ENCODE measurements at places on chromosomes 11 and 22.

- no peak for DNase-seq
Observed at GRCh38 chr11:129943036-129943435, 47.7 kb upstream of the NFRKB start.

DNA sequence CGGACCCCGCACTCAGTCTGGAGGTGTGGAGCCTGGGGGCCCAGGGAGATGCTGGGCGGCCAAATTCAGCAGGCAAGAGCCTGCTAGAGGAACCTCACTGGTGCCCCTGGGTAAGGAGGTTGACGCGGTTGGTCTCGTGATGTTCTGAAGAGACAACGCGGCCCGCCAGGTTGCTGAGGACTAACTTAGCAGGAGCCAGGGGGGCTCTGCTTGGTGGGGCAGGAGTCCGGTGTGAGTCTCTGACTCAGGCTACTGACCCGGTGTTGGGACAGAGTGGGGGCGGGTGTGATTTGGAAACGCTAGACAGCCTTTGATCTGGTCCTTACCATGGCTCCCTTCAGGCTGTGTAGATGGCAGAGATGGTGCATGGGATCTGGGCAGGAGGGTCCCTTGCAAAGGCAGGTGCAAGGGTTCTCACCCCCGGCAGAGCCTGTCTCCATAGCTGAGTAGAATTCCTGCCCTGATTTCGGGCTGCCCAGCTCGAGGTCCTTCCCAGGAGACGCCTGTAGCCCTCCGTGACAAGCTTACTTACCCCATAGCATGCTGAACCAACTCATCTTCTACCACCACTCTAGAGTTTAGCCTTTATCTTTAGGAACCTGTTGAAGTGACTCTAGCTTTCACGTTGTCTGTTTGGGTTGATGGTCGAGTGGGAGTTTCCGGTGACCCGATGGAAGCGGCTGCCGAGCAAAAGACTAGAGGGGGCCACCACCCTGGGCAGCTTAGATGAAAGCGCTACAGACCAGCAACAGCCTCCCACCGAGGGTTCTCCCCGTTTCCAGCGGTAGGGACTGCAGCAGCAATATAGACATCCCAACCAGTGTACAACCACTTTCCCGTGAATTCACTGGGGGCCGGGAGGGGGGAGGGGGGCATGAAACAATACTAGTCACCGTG lies 38.4 kb downstream of the KCNC1 start:
- DNase-seq = no peak

DNA sequence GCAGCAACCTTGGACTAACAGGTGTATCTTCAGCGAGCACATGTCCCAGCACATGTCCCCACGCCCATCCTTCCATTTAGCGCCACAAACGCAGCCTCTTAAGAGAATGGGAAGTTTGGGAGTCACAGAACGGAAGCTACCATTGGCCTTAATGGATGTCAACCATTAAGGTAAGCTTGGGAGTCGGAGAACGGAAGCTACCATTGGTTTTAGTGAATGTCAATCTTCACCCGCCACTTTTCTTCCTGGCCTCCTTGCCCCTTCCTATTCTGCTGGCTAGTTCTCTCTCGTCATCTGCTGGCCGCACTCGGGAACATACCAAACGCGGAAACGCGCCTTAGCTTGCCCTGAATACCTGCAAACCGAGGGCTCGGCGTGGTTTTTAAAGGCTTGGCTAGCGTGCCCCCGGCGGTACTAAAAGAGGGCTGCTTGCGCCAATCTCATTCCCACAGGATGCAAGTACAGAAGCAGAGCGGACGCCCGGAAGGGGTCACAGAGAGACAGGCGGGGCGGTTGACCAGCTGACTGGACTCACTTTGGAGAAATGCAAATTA lies 24.3 kb downstream of the GLYATL1 start:
- DNase-seq = no peak

GRCh38 chr22:41856469-41856868 lies 23.6 kb downstream of the SREBF2 start:
- DNase-seq = no peak

GRCh38 chr22:41780746-41781505 lies 19.6 kb upstream of the CCDC134 start:
- peak; percentile 64 for DNase-seq

DNA sequence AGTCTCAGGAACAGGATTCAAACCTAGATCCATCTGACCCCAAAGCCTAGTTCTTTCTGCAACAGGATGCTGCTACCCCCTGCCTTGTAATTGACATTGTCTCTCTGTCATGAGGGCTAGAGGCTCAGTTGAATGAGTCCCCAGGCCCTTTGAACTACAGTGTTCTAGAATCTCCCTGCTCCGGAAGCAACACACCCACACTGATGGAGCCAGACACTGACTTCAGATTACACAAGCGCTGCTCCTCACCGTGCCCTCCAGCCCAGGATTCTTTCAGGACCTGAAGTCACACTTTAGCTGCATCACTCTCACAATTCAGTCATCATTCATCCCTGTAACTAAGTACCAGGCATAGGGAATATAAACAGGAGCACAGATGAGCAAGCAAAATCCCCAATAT lies 69.6 kb downstream of the RAB30 start:
- DNase-seq = no peak

DNA sequence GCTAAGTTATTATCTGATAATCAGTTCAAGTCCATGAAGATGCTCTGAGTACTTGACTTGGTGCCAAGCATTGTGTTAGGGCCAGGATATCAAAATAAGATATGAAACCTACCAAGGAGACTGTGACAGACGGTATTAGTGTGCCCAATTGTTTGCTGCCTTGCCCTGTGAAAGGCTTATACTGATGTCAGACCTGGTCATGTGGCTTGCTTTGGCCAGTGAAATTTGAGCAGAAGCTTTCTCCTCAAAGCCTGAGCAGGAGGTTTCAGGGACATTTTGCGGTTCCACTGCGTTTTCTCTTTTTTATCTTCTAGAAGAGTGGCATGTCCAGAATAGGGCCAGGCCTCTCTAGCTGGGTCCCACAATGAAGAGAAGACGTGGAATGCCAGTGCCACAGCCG lies 15.8 kb upstream of the PKNOX2 start:
- DNase-seq = no peak

GRCh38 chr22:29309332-29310064 lies 3.0 kb downstream of the GAS2L1 start:
- DNase-seq = no peak

GRCh38 chr11:120149246-120149645 lies 11.3 kb upstream of the TRIM29 start:
- DNase-seq = no peak

GRCh38 chr22:47327241-47327640 lies 564.8 kb downstream of the TBC1D22A start:
- DNase-seq = no peak

DNA sequence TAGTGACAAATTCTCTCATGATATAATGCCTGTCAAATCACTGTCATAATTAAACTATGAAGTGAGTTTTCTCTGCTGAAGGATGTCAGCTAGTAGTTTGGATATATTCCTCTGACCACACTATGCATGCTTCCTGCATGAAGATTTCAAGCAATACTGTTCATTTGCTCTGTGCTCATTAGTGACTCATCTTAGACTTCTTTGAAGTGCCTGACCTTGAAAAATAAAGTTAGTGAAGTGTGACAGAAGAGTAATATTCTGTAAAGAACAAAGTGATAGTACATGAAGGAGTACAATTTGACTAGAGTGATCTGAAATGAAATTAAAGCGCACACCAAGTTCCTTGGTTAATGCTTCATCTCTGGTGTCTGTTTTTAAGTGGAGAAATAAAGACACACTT lies 629.5 kb upstream of the ANO3 start:
- DNase-seq = no peak

DNA sequence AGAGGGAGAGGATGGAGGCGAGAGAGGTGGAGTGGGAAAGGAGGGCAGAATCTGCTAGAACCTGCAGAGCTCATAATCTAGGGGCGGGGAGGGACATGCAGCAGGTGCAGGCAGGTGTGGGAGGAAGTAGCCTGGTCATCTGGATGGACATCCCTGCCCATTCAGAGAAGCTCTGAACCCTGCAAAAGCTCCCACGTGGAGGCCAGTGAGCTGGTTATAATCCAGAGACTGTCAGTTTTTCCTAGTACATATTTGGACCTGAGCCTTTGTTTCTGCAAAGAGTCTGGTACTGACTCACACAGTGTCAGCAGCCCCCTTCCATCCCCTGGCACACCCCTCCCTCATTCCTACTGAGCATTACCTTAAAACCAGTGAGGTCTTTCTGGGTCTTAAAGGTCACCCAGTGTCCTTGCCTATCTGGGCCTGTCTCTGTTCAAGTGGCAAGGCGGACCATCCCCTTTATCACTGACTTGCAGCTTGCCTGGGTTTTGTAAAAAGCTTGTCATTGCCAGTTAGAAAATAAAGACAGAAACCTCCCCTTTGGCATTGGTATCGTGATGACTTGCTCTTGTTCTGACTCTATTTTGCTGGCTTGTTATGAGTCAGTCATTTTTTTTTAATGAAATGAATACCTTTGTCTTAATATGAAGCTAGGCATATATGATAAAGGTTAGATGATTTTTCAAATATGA lies 26.1 kb downstream of the PTPRJ start:
- DNase-seq = no peak

- DNase-seq = no peak
Observed at GRCh38 chr11:47047972-47048371, 111.4 kb downstream of the CSTPP1 start.

- no peak for DNase-seq
Observed at GRCh38 chr11:70476669-70477068, 78.3 kb downstream of the CTTN start.

GRCh38 chr22:26483043-26483438 lies 542 bp downstream of the HPS4 start:
- DNase-seq = no peak

- DNase-seq = no peak
Observed at GRCh38 chr11:34890812-34891211, 25.4 kb downstream of the APIP start.

GRCh38 chr11:85886089-85887056 lies 31.2 kb downstream of the CCDC83 start:
- no peak for DNase-seq

- no peak for DNase-seq
Observed at GRCh38 chr11:57426439-57426928, 437 bp downstream of the SLC43A3 start.

- no peak for DNase-seq
Observed at GRCh38 chr11:71240865-71241691, 11.3 kb downstream of the SHANK2 start.

DNA sequence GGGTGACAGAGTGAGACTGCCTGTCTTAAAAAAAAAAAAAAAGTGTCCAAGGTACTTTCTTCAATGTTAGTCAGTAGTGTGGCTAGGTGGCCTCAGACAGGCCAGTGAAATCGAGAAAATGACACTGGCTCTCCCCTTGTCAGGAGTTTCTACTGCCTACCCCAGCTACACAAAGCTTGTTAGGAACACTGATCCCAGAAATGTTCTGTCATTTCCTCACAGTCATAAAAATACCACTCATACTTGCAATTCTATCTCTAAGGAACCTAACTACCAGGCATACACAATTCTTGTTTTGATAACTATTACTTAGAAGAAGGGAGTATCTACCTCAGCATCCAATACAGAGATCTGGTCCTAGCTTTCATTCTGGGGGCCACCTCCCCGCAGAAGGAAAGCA lies 31.3 kb downstream of the ATP6V1E1 start:
- no peak for DNase-seq

GRCh38 chr11:122871302-122871701 lies 11.3 kb upstream of the JHY start:
- no peak for DNase-seq

- no peak for DNase-seq
Observed at GRCh38 chr11:90587896-90588295, 365.0 kb upstream of the CHORDC1 start.

GRCh38 chr11:1121813-1122663 lies 35.7 kb upstream of the MUC5AC start:
- DNase-seq = no peak

DNA sequence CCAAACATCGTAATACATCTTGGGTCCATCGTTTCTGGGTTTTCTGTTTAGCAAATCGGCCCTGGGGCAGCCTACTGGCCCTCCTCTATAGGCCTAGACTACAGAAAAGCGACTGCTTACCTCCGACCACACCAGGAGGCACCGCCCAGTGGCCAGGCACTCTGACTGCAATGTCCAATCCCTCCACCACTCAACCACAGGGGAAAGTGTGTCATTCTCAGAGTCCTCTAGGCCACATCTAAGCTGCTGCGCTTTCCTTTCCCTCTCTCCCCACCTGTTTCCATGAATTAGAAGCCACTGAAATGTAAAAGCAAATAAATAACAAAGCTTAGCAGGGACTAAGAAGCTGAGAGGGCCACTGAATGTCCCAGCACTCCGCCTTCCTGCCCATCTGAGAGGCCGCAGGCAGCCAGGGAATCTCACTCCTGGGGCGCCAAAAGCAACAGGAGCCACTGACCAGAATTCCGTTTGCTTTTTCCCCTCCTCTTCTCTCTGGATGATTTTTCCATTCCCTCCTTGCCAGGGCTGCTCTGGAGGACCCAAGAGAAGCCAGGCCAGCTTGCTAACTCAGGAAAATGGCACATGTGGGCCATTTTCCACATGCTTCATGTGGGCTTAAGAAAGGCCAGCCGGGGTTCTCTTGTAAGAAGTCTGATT lies 50.1 kb upstream of the FLI1 start:
- DNase-seq = no peak

DNA sequence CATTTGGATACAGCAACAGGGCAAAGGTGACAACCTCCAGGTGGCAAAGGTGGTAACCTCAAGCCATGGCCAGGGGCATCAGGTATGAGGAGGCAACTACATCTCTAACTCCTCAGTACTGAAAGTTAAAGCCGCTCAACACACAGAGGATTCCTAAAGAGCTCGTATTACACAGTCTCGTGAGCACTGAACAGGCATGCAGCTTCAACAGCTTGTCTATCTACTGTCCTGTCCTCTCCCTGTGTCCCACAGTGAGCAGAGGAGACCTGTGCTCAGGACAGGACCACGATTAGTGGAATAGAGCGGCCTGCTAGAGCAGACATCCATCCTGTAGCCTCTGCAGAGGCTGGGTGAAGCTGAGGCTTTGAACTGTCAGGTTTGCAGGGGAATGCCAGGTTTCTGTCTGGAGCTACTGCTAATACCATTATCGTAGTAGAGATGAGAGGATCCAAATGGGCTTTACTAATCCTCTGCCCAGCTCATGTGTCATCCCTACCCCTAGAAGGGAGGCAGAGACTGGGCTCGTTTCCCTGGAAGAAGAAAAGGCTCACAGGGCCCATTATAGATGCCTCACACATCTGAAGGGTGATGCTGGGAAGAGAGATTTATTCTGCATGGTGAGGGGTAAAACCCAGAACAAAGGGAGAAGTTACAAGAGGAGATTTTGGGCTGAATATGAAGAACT lies 415.2 kb downstream of the LARGE1 start:
- no peak for DNase-seq
